ENCODE measurements at places on chromosomes 5 and 9.

GRCh38 chr9:38278931-38279679, 113.4 kb upstream of the ALDH1B1 start:
- no peaks in the 10 kb centered on the region for H3K36me3 ChIP-seq
- no peaks in the 10 kb centered on the region for H3K27me3 ChIP-seq
- H3K27ac ChIP-seq = no peak overlapping the region

DNA sequence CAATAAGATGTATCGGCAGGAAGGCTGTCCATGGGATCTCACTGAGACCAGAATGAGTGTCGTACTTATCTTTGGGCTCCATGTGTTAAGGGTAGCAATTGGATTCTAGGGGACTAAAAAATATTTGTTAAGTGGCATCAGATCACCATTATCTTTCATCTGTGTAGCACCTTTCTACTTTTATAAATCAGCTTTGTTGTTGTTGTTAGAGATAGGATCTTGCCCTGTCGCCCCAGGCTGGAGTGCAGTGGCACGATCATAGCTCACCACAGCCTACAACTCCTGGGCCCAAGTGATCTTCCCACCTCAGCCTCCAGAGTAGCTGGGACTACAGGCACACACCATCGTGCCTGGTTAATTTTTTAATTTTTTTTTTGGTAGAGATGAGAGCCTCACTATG, 220.5 kb downstream of the SMARCA2 start:
- H3K27me3 ChIP-seq = no peaks in the 10 kb centered on the region
- no peak for DNase-seq
- H3K4me3 ChIP-seq = no peak overlapping the region
- H3K36me3 ChIP-seq = no peaks in the 10 kb centered on the region
- no peaks in the 10 kb centered on the region for H3K4me1 ChIP-seq

- H3K27ac ChIP-seq = no peak overlapping the region
- no peak overlapping the region for H3K4me3 ChIP-seq
- H3K27me3 ChIP-seq = no peaks in the 10 kb centered on the region
- DNase-seq = no peak
- no peaks in the 10 kb centered on the region for H3K36me3 ChIP-seq
- H3K4me1 ChIP-seq = peaks cover 10% of the 10 kb centered on the region
These were observed 33.1 kb downstream of the FABP6 start for GRCh38 chr5:160262151-160263074.

- H3K27ac ChIP-seq = no peak overlapping the region
- H3K4me3 ChIP-seq = no peak overlapping the region
- H3K4me1 ChIP-seq = no peaks in the 10 kb centered on the region
- no peak for DNase-seq
These were observed 159.5 kb downstream of the YTHDC2 start for GRCh38 chr5:113673041-113673440.

DNA sequence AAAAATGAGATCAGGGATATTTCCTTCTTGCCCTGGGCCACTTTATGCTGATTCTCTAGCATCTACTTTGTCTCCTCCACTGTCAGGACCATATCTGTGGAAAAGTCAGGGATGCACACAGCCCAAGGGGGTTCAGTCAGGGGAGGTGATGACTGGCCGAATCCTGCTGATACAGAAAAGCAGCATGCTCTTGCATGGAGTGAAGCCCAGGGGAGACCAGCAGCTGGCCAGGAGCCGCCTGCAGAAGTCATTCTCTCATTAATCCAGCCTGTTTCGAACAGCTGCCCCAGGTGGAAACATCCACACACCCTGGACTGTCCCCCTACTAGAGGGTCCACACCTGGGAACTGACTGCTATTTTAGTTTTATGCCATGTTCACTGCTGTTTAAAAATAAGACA, 177.1 kb downstream of the ATP10B start:
- no peaks in the 10 kb centered on the region for H3K27me3 ChIP-seq
- H3K27ac ChIP-seq = no peak overlapping the region
- H3K36me3 ChIP-seq = no peaks in the 10 kb centered on the region
- H3K4me1 ChIP-seq = no peaks in the 10 kb centered on the region
- no peak overlapping the region for H3K4me3 ChIP-seq

GRCh38 chr5:5658226-5658625, 235.7 kb downstream of the ICE1 start:
- no peaks in the 10 kb centered on the region for H3K27me3 ChIP-seq
- no peak for DNase-seq
- H3K36me3 ChIP-seq = no peaks in the 10 kb centered on the region
- H3K4me1 ChIP-seq = no peaks in the 10 kb centered on the region
- H3K27ac ChIP-seq = no peak overlapping the region

- H3K4me1 ChIP-seq = no peaks in the 10 kb centered on the region
- no peak overlapping the region for H3K27ac ChIP-seq
- no peaks in the 10 kb centered on the region for H3K27me3 ChIP-seq
- H3K4me3 ChIP-seq = no peak overlapping the region
- no peak for DNase-seq
These were observed 454.1 kb downstream of the ARHGEF28 start for GRCh38 chr5:74079971-74080556.

GRCh38 chr5:9572246-9572645, 26.4 kb upstream of the SEMA5A start:
- H3K4me3 ChIP-seq = no peak overlapping the region
- H3K27me3 ChIP-seq = no peaks in the 10 kb centered on the region
- no peak overlapping the region for H3K27ac ChIP-seq
- DNase-seq = no peak

GRCh38 chr9:13734601-13735000, 455.1 kb upstream of the MPDZ start:
- H3K4me1 ChIP-seq = no peaks in the 10 kb centered on the region
- H3K27ac ChIP-seq = no peak overlapping the region
- H3K36me3 ChIP-seq = no peaks in the 10 kb centered on the region
- H3K4me3 ChIP-seq = no peak overlapping the region

- peak; percentile 68 for DNase-seq
- no peaks in the 10 kb centered on the region for H3K27me3 ChIP-seq
- peaks cover 5% of the 10 kb centered on the region for H3K4me1 ChIP-seq
- H3K36me3 ChIP-seq = peaks cover 2% of the 10 kb centered on the region
These were observed 51.1 kb upstream of the ORM1 start for GRCh38 chr9:114271556-114272510.

GRCh38 chr5:103243665-103244064, 14.9 kb upstream of the MACIR start:
- H3K27me3 ChIP-seq = peaks cover 2% of the 10 kb centered on the region
- H3K36me3 ChIP-seq = no peaks in the 10 kb centered on the region
- no peak for DNase-seq

DNA sequence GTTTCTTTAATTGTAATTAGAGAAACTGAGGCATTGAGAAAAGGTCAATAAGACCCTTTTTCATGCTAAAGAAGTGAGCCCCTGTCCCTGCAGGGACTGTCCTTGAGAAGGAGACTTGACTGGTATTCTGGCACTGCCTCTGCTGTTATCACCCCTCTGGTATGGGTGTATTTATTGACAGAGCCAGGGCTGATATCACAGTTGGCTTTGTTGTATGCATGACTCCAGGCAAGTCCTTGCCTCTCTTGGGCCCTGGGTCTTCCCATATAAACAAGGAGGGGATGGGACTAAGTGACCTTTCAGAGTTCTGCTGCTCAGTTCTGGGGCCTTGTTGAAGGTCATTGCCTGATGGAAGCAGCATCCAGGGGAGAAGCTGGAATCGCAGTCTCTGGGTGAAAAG, 71.8 kb upstream of the PPARGC1B start:
- H3K4me3 ChIP-seq = no peak overlapping the region
- no peaks in the 10 kb centered on the region for H3K27me3 ChIP-seq
- H3K36me3 ChIP-seq = no peaks in the 10 kb centered on the region
- H3K27ac ChIP-seq = no peak overlapping the region
- DNase-seq = no peak
- no peaks in the 10 kb centered on the region for H3K4me1 ChIP-seq

DNA sequence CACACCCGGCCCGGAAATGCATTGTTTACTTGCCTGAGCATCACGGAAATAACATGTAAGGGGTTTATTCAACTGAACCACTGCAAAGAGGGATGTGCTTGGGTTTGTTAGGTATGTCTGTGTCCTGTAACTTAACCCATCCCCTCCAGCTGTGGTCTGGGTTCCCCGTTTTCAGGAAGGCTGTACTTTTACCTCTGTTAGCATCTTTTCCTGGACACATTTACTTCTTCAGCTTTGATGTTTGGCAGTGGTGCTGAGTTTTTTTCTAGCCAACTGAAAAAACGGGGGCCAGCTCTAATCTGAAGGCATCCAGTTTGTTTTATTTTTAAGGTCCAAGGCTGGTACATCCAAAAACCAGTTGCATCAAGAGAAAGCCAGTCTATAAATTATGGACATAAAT, 561.8 kb downstream of the BNC2 start:
- no peak overlapping the region for H3K4me3 ChIP-seq
- no peaks in the 10 kb centered on the region for H3K27me3 ChIP-seq
- no peaks in the 10 kb centered on the region for H3K4me1 ChIP-seq

GRCh38 chr5:57795203-57795602, 312.6 kb upstream of the ACTBL2 start:
- H3K27ac ChIP-seq = no peak overlapping the region
- H3K4me1 ChIP-seq = no peaks in the 10 kb centered on the region
- DNase-seq = no peak
- no peaks in the 10 kb centered on the region for H3K36me3 ChIP-seq
- no peaks in the 10 kb centered on the region for H3K27me3 ChIP-seq
